ENCODE measurements at places on chromosomes 1 and 21.

DNA sequence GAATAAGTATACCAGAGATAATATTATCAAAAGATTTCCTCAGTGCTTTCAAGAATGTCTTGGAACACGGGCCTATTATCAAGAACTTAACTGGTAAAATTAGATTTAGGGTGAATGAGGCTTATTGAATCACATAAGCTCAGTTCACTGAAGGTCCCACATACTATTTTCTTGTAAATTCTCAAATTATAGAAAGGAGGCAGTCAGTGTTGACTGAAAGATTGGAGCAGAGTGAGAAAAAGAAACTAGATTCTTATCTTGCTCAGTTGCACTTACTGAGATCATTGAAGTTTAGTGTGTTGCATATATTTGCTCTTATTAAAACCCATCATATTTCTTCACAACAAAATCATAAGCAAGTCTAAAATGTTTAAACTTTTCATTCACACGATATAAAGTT is 3.9 kb upstream of the RGS1 start:
- DNase-seq: no peak

GRCh38 chr1:15727021-15727420 is 9.0 kb upstream of the SLC25A34 start:
- no peak for DNase-seq

DNA sequence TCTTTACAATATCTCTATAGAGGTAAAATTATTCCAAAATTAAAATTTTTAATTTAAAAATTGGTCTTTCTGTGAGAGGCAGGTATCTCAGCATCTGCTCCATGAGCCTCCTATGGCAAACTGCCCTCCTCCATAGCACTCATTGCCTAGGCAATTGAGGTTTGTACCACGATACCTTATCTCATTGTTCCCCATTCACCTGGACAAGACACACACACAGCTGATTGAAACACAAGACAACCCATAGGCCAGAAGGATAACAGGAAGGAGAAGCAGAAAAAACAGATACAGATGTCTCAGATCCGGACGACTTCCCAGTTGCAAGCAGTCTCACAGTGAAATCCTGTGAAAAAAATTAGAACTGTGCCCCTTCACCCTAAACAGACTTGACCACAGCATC is 24.3 kb downstream of the RHBDL2 start:
- DNase-seq: no peak

DNA sequence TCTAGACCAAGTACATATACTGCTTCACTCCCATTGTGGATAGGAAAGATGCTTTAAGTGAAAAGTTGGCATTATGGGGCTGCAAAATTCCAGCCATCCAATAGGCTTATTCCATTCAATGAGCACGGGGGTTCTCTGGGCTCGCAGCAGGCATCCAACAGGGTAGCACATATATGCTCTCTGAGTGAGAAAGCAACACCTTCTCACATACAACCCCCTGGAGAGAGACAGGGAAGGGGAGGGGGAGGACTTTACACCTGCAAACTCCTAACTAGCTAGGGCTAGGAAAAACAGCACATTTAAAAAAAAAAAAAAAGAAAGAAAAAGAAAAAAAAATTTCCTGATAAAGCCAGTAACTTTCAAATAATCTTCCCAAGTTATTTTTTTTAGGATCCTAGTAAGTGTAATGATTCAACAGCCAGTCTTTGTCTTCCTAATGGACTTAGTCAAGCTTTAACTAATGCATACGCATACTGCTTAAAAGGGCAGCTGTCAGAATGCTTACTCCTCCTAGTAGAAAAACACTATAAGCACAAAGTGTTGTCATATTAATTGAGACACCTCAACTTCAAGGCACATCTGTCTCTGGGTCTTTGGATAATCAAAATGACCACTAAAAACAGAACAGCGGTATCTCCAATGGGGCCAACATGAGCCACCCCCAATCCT is 18.7 kb downstream of the PSMB2 start:
- no peak for DNase-seq

GRCh38 chr1:60861961-60862567 is 220.3 kb upstream of the NFIA start:
- no peak for DNase-seq

GRCh38 chr1:232561381-232561780 is 68.6 kb downstream of the SIPA1L2 start:
- no peak for DNase-seq

- no peak for DNase-seq
Measured at GRCh38 chr1:177432897-177433296, 262.1 kb downstream of the BRINP2 start.
